Left cardiac atrium (tissue), 4 donors: ENCODE measurements at places on chromosomes 7 and 10. TPM values are rescaled to one million over a fixed set of nuclear protein-coding genes. Genes with fewer than 3 reads are reported as not detected.

- DNase-seq = no peak
These were observed 30.1 kb downstream of the JCAD start for GRCh38 chr10:30029164-30029871.

Gene CSTF2T
- total RNA-seq = 23.7 TPM

DNA sequence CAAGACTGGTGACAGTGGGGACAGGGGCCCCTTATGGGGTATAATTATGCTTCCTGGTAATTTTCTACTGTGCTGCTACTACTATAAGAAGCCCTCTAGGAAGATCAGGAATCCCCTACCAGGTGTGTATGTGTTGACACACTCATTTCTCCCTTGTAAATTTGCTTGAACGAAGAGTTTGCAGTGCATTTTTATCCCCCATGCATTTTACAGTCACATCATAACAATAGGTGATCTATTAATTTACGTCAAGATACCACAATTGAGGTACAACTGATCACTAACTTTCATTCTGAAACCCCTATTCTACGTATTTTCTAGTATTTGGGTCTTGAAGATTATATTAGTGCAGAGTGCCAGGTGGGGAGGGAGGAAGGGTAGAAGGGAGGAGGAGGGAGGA lies 252.2 kb downstream of the NSUN6 start:
- DNase-seq = no peak

DNA sequence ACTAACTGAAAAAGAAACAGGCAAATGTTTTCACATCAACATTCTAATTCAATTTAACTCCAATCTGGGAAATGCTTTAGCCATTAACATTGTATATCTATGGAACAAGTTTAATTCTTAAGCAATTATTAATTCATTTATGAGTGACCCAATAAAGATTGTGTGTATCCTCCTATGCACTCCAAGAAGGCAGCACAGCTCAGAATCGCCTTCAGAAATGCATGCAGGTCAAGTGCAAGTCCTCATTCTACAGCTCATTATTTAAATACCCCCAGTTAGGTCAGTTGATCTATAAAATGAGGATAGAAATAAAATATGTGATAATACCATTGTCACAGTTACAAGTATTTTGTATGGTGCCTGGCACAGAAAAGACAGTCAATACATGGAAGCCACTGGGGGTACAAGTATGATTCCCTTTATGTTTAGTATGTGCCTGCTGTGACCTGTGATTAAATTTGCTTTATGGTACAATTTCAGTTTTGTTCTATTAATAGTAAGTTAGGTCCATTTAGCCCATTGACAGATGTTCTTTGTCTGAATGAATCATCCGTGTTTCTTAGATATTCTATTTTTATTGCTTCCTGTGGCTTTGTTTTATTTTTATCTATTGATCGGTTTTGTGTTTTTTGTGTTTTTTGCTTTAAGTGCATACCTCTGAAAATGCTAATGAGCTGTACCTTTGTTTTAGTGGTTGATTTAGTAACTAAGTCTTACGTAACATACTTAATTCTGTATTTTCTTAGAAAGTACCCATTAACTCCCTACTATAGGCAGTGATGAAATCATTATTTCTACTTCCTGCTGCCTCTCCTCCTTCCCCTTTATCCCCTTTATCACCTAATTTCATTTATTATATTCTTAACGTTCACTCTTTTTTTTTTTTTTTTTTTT lies 42.8 kb downstream of the CPXM2 start:
- DNase-seq = no peak

- no peak for DNase-seq
These were observed 156.4 kb downstream of the ARID5B start for GRCh38 chr10:62057850-62058249.

Gene MOGAT3
- total RNA-seq = not detected

Gene ZPBP
- not detected for total RNA-seq

- DNase-seq = no peak
These were observed 1.3 kb downstream of the ADAM22 start for GRCh38 chr7:87935384-87935706.

GRCh38 chr10:11286261-11286852 lies 268.7 kb downstream of the CELF2 start:
- no peak for DNase-seq

DNA sequence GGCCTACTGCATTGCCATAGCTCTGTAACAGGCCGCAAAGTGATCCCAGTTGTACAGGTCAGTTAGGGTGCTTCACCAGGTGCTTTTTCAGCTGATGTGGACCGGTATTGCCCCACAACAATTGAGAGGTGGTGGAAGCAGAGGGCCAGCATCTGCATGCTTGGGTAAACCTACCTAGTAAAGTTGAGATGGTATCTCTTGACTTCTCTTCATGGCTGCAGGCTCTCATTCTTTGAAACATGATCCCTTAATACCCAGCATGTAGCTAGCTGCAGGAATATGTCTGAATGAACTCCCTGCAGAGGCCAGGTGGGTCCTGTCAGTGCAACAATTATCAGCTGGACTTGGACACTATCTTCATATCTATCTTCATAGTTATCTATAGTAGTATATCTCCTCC lies 60.7 kb upstream of the CCDC6 start:
- no peak for DNase-seq

Gene POLR2J2
- total RNA-seq = 1.9 TPM

- DNase-seq = no peak
These were observed 25.6 kb upstream of the GRID1 start for GRCh38 chr10:86391986-86392722.

- DNase-seq = no peak
These were observed 188.0 kb downstream of the GRID1 start for GRCh38 chr10:86178401-86179152.

Gene LLCFC1
- not detected for total RNA-seq

DNA sequence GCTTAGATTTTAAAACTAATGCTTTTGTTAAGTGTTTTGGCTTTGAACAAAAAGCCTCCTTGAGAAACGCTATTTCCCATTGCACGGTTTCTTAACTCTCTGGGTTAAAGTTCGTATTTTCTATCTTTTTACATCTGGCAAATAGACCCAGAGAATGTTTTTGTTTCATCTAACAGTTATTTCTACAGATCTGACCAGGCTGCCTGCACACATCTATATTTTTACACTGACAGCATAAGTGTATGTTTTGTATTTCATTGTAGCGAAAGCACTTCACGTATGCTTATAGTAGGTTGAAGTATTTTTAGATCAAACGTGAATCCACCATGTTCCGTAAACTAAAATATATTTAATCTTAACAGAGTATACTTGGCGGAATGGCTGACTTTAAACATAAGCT lies 477.3 kb downstream of the SDK1 start:
- no peak for DNase-seq

DNA sequence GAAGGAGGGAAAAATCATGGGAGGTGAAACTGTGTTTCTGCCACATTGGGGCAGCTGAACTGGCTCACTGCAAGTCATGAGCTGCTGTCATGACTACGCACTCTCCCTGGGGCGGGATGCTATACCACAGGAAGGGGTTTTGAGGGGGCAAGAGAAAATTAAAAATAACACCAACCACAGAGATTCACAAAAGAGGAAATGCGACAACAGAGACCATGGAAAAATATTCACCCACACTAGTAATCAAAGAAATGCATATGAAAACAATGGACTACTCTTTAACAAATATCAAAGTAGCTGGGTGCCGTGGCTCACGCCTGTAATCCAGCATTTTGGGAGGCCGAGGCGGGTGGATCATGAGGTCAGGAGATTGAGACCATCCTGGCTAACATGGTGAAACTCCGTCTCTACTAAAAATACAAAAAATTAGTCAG lies 65.2 kb upstream of the TM9SF3 start:
- DNase-seq = no peak

Gene GHRHR
- not detected for total RNA-seq

GRCh38 chr10:24790073-24790472 lies 66.4 kb upstream of the ARHGAP21 start:
- DNase-seq = no peak

DNA sequence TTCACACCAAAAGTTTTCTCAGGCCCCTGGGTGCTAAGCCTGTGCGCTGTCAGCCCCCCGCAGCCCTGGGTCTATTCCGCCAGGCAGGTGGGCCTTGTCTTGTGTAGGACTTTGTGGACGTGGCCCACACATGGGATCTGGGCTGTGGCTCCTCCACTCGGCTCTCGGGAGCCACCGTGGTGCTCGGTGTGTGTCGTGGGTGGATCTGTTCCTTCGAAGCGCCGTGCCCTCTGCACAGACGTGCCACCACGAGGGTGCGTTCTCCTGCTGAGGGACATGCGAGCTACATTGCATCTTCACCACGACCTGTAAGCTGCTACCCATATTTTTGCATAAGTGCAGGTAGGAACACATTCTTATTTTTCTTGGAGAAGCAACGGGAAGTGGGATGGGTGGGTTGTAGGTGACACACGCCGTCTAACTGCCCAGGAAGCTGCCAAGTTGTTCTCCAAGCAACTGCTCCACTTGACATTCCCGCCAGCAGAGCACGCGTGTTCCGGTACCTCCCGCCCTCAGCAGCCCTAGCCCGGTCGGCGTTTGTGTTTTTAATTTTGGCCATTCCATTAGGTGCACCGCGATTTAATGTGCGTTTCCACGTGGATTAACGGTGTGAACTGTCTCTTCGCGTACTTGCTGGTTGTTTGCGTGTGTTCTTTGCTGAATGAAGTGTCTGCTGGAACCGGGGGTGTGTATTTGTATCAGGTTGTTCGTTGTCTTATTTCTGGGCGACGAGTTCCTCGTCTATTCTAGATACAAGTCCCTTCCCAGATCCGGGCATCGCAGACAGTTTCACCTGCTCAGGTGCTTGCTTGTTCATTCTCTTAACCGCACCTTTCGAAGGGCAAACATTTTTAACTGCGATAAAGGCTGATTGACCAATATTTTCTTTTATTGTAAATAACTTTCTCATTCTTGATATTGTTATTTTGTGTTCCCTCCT lies 47.4 kb upstream of the CFAP46 start:
- DNase-seq = no peak

- DNase-seq = no peak
These were observed 52.9 kb downstream of the C10orf120 start for GRCh38 chr10:122646511-122647382.
